ENCODE measurements at places on chromosomes 3 and 15.

DNA sequence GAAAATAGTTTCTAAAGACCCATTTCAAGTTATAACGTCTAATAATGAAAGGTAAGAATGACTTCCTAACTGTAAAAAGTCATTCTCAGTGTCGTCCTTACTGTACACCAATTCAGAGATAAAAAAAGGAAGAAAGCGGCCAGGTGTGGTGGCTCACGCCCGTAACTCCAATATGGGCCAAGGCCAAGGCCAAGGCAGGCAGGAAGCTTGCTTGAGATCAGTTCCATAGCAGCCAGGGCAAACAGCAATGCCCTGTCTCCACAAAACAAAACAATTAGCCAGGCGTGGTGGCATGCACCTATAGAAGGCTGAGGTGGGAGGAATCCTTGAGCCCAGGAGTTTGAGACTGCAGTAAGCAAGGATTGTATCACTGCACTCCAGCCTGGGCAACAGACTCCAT is 31.9 kb downstream of the UBXN7 start:
- DNase-seq: no peak

GRCh38 chr3:159910991-159911663 is 77.5 kb upstream of the IL12A start:
- no peak for DNase-seq

GRCh38 chr3:13254028-13254951 is 165.8 kb downstream of the NUP210 start:
- no peak for DNase-seq

- DNase-seq: no peak
Measured at GRCh38 chr3:147384210-147385058, 21.9 kb downstream of the ZIC4 start.

GRCh38 chr15:60519218-60519617 is 40.3 kb upstream of the ICE2 start:
- no peak for DNase-seq

GRCh38 chr3:152362086-152362485 is 93.4 kb downstream of the MBNL1 start:
- no peak for DNase-seq

- no peak for DNase-seq
Measured at GRCh38 chr15:62392376-62392775, 227.3 kb upstream of the C2CD4B start.

DNA sequence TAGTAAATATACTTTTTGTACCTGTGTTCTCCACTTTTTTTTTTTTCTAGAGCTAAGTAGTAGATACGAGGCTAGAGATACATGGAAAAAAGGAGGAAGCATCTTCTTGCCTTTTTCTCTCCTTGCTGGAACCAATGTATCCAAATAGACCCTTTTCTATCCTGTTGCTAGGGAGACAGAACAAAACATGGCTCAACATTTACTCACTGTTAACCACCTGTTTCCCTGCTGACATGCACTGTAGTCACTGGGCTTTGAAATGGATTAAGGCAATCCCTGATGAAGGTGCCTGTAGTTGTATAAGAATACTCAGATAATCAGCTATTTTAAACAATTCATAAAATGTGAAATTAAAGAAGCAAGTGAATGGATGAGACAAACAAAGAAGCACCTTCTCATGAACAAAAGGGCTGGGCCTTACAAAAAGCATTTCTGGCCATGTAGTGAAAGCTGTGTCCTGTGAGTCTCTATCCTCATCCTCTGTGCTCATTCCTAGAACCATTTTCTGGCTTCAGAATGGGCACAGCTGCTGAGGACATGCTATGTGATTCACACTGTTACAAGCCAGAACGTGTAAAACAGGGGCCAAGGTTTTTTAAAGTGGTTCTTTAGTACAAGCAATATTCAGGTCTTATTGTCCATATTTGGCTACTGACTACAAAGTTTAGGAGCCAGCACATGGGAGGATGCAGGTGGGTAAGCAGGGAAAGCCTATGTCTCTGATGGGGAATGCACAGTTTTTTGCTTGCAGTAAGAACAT is 100.4 kb upstream of the NDN start:
- no peak for DNase-seq

GRCh38 chr3:38143511-38143910 is 5.0 kb downstream of the MYD88 start:
- DNase-seq: no peak

GRCh38 chr15:44593042-44593736 is 56.2 kb downstream of the EIF3J start:
- no peak for DNase-seq

GRCh38 chr3:119856695-119857094 is 74.8 kb downstream of the NR1I2 start:
- DNase-seq: no peak

- DNase-seq: no peak
Measured at GRCh38 chr3:25547943-25548674, 116.6 kb downstream of the TOP2B start.

DNA sequence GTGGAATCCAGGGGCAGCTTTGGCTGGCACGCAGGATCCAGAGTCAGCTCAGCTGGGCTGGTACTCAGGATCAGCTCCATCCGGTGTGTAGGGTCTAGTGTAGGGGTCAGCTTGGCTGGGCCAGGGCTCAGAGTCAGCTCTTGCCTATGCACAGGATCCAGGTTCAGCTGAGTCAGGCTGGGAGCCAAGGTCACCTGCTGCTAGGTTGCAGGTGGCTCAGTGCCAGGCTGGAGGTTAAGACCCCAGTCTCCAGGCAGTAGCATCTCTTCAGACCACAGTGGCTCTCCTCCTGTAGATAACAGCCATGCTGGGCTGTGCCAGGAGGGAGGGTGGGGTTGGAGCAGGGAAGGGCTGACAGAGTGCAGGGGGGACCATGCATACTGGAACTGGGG is 1.8 kb downstream of the HYAL3 start:
- no peak for DNase-seq

DNA sequence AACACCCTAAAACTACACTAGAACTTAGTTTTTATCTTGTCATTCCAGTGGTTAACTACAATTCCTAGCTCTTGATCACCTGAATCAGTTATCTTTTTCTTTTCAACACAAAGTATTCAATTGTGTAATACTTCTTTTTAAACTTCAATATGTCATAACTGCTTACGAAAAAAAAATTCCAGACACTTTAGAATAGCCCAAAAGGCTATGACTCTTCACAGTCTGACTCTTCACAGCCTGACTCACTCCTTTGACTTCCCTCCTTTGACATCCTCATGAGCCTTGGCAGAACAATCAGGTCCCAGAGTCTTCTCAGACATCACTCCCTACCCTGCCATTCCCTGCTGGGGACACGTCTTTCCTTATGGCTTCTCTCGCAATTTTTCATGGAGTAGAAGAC is 727.1 kb downstream of the ROBO1 start:
- no peak for DNase-seq

GRCh38 chr15:42616107-42616506 is 40.7 kb downstream of the STARD9 start:
- no peak for DNase-seq

DNA sequence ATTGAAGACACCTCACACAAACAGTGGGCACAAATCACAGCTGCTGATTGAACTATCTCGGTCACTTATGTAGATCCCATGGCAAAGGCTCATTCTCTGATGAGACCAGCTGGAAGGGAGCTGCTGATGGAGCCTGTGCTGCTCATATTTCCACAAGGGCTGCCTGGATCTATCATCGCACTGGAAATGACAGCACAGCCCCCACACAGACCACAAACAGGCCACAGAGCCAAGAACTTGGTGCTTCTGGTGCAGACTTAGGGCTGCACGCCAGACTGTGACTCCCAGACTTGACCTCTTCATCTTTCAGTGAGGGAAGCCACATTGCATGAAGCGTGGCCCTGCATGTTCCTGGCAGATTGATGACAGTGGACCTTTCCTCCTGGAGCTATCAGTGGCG is 197.6 kb downstream of the MINAR1 start:
- no peak for DNase-seq

DNA sequence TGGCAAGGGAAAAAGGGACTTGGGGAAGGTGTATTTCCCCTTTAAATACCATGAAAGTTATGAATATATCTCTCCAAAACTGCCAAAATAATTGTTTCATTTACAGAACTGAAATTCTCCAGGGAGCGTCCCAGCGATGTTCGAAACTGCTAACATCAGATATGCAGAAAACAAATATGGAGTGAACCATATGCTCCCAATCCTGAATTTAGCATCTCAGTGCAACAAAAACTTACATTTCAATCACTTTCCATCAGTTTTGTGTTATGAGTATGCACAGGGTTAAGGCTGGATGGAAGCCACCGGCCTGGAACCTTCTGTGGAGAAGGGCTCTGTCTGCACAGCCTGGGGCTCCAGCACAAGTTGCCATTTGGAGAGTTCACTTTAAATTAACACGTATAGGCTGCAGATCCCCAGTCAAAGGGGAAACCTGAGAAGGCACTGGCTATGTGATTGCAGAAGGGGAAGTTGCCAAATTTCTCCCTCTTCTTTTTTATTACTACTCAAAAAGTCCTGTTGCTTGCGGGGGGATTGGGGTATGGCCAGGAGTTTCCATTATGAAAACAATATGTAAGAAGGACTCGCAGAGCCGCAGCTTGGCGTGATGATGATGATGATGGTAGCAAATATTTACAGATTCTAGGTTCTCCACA is 56.9 kb upstream of the FOXP1 start:
- no peak for DNase-seq

DNA sequence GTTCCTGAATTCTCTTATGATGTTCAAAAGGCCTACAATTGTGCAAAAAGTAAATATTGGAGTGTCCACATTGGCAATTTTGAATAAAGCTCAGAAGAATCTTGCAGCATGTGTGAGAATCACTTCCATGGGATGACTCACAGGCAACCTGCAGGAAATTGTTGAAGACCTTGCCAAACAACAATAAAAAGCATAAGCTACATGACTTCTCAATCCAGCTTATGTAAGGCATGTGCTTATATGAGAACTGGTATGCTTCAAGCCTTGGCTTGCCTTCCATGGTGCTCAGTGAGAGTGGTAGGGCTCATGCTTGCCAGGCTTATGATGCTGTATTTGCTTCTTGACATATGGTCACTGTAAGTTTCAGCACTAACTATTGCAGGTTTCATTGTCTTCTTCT is 18.4 kb upstream of the BCHE start:
- DNase-seq: no peak

DNA sequence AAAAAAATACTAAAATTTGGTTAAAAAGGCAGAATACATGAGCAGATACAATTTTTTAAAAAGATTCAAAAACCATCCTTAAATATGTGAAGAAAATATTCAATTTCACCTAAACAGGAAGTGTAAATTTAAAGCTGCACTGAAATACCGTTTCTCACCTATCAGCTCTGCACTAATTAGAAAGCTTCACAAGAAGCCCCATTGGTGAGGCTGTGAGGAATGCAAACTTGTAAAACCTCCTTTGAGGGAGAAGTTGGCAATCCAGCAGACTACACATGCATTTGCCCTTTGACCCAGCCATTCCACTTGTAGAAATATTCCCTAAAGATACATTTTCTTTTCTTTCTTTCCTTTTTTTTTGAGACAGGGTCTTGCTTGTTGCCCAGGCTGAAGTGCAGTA is 18.8 kb downstream of the BLM start:
- no peak for DNase-seq

DNA sequence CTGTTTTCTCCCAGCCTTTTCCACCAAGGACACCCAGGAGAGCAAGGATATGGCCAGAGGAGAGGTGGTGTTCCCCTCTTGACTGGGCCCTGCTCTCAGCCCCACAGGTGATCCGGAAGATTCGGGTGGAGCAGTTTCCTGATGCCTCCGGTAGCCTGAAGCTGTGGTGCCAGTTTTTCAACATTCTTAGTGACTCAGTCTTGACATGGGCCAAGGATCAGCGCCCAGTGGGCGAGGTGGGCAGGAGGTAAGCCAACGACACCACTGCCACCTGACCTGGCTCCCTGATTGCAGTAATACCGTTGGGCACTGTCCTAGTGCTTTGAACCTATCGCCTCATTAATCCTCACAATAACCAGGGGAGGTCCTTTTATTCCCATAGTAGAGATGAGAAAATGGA is 25.3 kb upstream of the SLC28A1 start:
- no peak for DNase-seq

- no peak for DNase-seq
Measured at GRCh38 chr15:48285329-48286214, 45.7 kb upstream of the DUT start.

DNA sequence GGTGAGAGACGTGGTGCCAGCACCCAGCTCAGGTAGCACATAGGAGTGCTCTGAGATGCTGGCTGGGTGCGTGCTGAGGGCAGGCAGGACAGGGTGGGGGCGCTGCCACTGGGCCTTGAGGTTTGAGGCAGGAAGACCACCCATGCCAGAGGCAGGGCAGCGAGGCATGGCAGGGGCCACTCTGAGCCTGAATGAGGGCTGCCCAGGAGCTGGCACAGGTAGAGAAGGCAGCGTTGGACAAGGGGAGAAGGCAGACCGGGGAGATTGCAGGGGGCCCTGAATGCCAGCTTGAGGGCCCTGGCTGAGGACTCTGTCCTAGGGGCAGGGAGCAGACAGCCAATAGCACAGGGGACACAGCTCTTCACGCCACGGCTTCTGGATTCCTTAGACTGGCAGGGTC is 50.2 kb downstream of the ADAMTS7 start:
- DNase-seq: no peak

GRCh38 chr3:16467393-16467792 is 46.1 kb downstream of the RFTN1 start:
- DNase-seq: peak; percentile 31

- DNase-seq: peak; percentile 67
Measured at GRCh38 chr3:157159037-157159761, 748 bp downstream of the CCNL1 start.

DNA sequence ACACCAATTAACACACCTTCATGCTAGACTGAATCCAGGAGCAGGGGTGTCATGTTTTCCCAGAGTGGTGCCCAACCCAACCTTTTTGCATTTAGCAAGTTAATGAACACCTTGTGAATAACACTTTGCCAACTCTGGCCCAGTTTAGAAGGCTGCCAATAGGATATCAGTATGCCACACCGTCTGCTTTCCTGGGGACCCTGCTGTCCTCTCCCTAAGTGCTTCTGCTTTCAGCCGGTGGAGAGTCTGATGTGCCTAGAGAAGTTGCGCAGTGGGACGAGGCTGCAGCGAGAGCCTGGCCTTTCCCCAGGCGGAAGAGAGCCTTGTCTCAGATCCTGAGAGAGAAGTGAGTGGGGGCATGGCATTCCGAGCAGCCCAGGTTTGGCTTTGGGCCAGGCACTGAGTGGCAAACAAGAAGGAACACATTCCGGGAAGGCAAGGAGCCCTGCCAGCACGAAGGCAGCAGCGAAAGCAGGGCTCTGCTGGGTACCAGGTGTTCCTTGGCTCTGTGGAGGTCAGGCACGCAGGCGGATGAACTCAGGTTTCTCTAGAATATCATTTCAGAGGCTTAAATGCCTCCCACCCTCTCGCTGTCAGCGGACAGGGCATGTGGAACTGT is 36.9 kb downstream of the SENP8 start:
- no peak for DNase-seq

DNA sequence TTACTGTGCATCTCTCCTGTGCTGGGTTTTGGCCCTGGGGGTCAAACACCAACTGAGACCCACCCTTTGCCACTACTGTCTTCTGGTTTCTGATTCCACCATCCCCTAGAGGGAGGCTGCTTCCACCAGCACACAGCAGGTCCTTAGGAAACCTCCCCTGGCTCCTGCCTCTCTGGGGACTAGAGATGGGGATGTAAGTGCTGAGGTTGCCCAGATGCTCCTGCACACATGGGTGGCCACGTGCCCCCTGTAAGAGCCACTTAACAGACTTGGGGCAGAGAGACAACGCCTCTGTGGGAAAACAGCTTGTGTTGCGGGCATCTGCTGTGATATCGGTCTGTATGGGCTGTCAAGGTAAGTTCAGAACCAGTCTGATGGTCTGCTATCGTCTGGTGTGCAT is 83.4 kb downstream of the ATP2B2 start:
- DNase-seq: no peak

- DNase-seq: no peak
Measured at GRCh38 chr3:13051066-13051465, 22.2 kb downstream of the IQSEC1 start.

All from stimulated activated CD8-positive, alpha-beta memory T cell treated with anti-CD3 and anti-CD28 coated beads, Interleukin-4, amount 100 ng/mL, for 24 hours (primary cell).